Caudate nucleus (tissue), 63 donors: ENCODE measurements at places on chromosomes 6 and 20.

DNA sequence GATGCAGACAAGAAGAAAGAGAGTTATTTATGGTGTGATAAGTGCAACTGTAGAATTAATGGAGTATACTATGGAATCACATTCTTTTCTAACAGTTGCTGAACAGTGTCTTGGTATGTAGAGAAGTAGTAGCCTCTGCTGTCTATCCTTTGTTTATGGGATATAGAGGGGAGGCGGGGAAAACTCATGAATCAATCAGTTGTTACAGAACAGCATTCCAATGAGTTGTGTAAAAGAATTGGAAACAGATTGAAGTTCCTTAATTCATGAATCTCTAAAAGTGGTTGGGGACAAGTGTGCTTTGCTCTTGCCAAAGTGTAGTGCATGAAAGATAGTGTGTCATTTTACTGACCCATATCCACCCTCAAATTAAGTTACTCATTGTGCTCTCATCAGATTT, 77.7 kb downstream of the FLRT3 start:
- no peak for DNase-seq

DNA sequence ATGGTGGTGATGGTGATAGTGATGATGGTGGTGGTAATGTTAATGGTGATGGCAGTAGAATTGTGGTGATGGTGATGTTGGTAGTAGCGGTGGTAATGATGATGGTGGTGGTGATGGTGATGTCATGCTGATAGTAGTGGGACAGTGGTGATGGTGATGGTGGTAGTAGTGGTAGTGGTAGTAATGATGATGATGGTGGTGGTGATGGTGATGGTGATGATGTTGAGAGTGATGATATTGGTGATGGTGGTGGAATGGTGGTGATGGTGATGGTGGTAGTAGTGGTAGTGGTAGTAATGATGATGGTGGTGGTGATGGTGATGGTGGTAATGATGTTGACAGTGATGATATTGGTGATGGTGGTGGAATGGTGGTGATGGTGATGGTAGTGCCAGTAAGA, 128.8 kb downstream of the LPA start:
- no peak for DNase-seq

- DNase-seq = peak; percentile 54
These were observed 523 bp downstream of the CDS2 start for GRCh38 chr20:5127204-5127858.

GRCh38 chr20:45406260-45407066, 1.6 kb upstream of the DBNDD2 start:
- no peak for DNase-seq
